ENCODE measurements at places on chromosomes 6 and 20.

GRCh38 chr20:36666181-36666740 is 20.3 kb upstream of the SLA2 start:
- no peak for DNase-seq

DNA sequence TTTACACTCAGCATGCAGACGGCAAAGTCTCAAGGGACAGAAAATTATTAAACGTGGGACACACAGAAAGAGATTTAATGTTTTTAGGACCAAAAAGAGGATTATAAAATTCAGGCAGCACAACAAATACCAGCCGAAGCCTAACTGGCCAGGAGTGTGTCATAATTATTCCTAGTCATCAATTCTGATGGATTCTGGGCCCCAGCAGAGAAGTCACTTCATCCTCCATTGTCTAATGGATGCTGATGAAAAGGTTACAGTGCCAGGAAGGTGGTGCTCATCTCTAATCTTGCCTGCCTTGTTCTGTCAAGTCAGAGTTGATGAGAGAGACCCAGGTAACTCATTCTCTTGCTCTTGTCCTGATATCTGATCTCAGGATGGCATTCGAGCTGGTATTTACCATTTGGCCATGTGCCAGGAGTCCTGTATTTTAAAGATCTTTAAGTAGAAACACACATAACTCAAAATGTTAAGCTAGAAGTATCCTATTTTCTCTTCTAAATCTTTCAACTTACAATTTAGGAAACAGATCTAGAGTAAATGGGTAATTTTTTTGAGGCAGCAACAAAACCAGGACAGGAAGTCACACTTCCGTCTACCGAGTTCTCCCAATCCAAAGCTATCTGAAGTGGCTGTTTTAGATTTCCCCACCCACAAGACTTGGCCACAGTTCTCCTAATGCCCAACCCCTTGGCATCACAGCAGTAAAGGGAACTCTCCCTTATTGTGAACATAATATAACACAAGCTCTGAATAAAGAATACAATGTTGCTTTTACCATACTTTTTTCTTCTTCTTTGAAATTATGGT is 50.0 kb downstream of the ADAT2 start:
- no peak for DNase-seq

GRCh38 chr20:50680105-50680960 is 11.0 kb downstream of the RIPOR3 start:
- DNase-seq: no peak

GRCh38 chr6:138966870-138967269 is 21.2 kb downstream of the REPS1 start:
- DNase-seq: no peak

DNA sequence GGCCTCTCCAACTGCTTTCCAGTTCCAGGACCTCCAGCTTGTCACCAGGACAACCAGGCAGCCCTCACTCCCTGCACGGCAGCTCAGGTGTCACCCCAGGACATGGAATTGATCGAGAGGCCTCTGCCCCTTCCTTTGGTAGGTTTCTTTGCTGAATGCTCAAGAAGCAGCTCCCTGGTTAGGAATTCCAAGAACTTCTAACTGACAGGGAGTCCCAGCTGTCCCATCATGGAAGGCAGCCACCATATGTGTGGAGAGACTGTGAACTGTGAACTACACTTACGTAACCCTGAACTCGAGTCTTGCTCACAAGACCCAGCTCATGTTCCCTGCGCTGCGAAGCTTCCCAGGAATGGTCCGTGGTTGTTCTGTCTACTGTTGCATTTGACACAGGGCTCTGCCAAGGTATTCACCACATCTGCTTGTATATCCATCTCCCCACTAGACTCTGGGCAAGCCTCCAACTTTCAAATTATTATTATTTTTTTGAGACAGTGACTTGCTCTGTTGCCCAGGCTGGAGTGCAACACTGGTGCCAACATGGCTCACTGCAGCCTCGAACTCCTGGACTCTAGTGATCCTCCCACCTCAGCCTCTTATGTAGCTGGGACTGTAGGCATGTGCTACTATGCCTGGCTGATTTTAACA is 35.7 kb downstream of the MGME1 start:
- no peak for DNase-seq

- no peak for DNase-seq
Observed at GRCh38 chr6:128412680-128413079, 107.7 kb downstream of the PTPRK start.

DNA sequence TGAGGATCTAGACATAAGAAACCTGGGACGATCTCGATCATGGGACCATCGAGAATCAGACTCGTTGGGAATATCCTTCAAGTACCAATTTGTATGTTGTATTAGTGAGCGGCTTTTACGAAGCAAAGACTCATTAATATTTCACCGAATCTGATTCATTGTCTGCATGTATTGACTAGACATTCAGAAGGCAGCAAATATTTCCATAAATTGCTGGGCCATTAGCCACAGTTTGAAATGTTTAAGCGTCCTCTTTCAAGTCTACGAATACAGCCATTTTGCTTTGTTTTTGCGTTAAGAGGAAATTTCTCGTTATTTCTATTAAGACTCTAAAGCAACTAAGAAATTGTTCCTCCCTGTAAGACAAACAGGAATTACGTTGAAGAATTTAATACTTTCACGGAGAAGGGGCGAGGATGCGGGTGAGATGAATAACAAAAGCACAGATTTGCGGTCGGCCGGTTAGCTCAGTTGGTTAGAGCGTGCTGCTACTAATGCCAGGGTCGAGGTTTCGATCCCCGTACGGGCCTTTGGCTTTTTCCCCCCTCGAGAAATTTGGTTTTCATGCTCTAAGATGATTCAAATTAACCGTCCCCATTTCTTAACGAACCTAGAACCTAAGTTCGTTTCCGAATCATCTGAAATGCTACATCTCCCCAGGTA is 18.5 kb downstream of the POM121L2 start:
- no peak for DNase-seq

GRCh38 chr6:25404693-25405169 is 125.6 kb downstream of the CARMIL1 start:
- no peak for DNase-seq

- DNase-seq: no peak
Observed at GRCh38 chr6:168915855-168916254, 337.8 kb downstream of the THBS2 start.

DNA sequence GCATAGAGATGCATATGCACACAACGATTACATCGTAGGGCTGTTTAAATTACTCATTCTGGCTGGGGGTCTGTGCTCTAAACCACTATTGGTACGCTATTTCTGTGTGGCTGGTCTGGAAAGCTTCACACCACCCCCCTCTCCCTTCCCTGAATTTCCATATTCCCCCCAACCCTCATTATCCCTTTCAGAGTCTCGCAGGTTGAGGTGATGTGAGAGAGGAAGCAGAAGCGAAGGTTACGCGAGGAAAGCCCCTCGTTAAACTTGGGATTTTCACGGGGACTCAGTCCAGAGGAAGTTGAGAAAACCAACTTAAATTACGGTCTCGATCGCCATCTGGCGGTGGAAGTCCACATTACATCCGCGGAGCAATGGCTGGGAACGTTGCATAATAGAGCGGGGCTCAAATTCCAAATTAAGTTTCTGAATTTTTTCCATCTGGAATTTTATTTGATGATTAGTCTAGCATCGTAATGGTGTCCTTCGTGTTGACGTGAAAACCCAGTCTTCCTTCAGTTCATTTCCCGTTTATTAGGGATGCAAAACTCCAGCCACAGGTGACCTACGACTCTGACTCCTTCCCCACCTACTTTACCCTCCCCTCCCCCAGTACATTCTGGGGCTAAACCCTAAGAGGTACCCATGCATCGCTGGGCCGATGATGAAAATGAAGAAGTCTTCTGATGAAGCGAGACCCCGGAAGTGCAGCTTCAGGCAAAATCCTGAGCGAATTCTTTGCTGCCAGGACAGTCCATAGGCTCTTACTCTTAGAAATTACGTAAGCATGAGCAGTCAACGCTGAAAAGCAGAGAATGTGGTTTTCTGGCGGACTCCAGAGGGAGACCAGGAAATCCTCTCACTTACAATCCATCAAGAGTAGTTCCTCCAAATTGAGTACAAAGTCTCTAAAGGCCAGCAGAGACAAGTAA is 19.7 kb downstream of the HLA-DOB start:
- peak; percentile 21 for DNase-seq

DNA sequence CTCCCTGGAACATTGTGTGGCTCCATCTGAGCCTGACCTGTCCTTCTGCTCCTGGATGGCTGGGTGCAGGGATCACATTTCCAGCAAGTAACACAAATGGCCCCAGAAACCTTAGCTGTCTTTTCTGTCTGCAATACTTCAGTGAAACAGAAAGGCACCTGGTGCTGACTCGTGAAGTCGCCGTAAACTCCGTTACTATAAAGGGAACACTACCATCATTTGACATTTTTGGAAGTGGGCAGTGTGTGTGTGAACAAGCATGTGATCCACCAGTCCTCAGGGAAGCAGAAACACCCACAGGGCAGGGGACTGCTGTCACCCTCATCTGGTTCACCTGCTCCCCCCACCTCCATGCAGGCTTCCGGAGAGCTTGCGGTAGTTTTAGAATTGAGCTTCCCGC is 23.9 kb downstream of the SERPINB6 start:
- no peak for DNase-seq

DNA sequence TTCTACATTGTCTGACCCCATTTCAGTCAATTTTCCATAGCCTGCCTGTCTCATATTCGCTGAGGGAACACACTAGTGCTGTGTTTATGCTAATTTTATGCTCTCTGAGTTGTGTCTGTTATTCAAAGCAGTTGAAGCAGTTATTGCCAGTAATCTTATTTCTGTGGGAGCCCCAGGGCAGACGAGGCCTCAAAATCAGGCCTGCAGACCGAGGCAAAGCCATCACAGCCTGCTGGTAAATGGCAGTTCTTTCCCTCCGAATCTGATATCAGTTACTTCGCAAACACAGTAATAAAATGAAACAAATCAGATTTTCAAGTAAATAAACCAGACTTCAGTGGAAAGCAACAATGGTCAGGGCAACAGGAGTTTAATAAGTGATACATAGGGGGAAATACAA is 508.4 kb downstream of the PKHD1 start:
- DNase-seq: no peak

DNA sequence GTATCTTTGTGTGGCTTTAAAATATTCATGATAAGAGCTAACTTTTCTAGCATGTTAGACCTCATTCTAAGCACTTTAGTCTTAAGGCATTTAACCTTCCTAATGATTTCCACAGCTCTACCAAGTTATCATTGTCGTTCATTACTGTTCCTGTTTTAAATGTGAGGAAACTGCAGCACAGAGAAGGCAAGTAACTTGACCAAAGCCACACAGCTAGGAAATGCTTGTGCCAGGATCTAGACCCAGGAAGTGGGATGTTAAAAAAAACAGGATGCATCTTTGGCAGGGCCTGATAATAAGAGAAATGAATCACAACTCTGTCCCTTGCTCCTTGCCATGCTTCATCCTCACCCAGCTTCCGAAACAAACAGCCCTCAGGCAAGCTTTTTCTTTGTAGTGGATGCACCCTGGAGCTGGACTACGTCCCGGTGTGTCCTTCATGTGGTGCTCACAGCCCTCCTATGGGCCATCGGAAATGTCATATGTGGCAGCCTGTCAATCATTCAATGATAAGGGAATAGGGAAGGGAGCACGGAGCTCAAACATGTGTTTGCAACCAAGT is 196.9 kb upstream of the RREB1 start:
- no peak for DNase-seq

- DNase-seq: no peak
Observed at GRCh38 chr6:11069760-11070159, 23.9 kb upstream of the SMIM13 start.

DNA sequence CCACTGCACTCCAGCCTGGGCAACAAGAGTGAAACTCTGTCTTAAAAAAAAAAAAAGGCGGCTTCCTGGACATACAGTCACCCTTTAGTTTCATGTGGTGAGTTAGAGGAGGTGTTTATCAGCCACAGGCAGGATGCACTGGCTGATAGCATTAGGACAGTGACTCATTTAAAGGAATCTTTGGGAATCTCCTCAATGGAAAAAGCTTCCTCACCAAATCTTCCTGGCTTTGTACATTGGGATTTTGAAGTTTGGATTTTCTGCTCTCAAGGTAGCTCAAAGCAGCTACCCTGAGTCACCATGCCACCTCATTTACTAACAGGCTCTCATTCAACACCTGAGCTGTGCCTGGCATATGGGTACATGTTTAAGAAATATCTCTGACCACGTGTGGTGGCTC is 20.2 kb downstream of the PRPH2 start:
- no peak for DNase-seq

DNA sequence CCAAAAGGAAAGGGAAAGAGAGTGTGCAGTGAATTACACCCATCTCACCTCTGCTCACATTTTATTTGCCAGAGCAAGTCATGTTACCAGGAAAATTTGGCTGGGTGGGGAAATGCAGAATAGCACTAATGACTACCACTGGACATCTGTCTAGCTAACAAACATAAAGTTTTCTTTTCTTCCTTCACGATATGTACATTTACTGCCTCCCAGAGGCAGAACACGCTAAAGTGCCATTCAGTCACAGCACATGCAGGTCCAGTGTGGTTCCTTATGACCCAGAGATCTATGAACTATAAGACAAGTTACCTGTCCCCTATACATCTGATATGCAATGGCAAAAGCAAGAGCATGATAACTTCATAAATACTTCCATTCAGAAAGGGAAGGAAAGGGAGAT is 194.1 kb downstream of the OGFRL1 start:
- no peak for DNase-seq

GRCh38 chr20:40314278-40314677 is 374.8 kb downstream of the MAFB start:
- no peak for DNase-seq

DNA sequence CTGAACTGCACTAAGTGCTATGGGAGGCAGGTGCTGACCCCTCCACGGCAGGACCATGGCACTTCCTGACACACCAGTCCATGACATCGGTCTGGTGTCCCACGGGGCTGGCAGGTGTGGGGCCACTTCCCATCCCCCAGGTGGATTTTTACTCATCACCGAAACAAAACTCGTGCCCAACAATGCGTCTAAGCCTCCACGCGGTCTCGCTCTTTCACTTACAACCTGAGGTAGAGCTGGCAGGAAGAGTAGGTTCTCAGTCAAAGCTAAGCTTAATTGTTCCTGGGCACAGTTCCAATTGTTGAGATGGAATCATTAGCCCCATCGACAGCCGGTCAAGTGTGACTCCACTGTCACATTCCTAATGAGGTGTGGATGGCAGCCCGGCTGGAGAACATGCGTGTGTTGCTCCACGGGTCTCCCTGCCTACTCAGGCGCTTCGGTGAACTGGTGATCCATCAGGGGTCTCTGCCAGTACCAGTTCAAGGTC is 125.7 kb downstream of the SLC23A2 start:
- DNase-seq: no peak

DNA sequence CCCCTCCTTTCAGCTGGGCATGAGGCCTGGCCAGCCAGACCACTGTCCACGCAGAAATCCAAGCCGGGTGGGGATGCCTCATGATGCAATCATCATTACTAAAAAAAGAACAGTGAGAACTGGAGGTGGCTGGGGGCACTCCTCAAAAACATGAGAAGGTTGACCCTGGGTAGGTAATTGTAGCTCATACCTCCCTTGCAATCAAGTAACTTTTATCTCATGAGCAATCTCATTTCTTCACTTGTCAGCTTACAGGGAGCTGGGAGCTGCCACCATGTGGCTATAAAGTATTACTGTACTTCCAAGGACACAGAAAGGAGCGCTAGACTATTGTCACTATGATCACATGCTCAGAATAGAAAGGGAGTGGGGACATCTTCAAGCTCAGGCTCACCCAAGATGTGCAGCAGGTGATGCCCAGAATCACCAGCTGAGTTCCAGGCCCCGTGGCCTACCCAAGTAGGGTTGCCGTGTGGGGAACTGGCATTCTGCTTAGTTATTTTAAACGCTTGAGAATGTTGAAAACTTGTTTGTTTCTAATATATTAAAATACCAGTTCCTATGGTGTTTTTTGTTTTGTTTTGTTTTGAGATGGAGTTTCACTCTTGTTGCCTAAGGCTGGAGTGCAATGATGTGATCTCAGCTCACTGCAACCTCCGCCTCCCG is 3.0 kb upstream of the CDH26 start:
- DNase-seq: no peak

GRCh38 chr6:3744211-3744900 is 7.2 kb downstream of the PXDC1 start:
- DNase-seq: no peak

Measured in GM04504 (cell line).